ENCODE measurements at places on chromosomes 7 and 10.

DNA sequence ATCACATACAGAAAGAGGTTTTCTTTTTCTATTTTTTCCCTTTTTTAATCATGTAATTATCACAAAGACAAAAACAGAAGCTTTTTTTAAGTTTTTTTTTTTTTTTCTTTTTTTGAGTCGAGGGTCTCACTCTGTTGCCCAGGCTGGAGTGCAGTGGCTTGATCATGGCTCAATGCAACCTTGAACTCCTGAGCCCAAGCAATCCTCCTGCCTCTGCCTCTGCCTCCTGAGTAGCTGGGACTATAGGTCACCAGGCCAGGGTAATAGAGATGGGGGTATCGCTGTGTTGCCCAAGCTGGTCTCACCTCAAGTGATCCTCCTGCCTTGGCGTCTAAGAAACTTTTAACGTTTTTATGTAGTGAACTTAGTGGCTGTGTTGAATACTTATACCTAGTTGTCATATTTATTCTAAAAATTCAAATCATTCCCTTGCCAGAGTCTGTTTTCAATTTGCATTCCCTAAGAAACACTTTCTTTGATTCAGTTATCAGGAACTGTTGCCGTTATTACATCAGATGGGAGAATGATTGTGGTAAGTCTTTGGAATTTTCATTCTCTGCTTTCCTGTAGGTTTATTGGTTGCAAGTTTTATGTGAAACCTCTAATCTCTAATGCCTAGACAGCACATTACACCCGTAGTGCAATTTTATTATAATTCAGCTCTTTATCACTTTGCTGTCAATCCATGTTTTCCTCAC is 1.3 kb downstream of the LSM8 start:
- DNase-seq, result no peak

GRCh38 chr10:69732147-69732825 is 69.4 kb upstream of the COL13A1 start:
- DNase-seq, result no peak

DNA sequence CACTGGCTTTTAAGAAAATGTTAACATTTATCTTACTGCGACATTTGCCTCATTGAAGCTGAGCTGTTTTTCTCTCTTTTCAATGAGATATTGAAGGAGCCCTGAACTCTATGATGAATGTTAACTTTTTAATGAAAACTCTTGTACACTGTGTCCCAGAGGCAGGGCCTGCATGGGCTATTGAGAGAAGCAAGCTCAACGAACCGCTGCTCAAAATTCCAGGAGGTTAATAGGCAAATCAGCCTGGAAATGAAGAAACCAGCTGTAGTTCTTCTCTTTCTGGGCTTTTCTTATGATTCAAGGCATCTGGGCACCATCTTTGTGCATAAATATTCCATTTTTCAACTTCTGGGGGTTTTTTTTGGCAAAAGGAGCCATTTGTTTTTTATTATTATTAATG is 168.4 kb upstream of the NPVF start:
- no peak for DNase-seq

GRCh38 chr7:51142741-51143385 is 173.7 kb downstream of the COBL start:
- DNase-seq, result no peak

- DNase-seq, result no peak
Observed at GRCh38 chr7:46137725-46138124, 216.7 kb upstream of the IGFBP3 start.

GRCh38 chr10:100628061-100628460 is 92.3 kb downstream of the HIF1AN start:
- DNase-seq, result no peak

DNA sequence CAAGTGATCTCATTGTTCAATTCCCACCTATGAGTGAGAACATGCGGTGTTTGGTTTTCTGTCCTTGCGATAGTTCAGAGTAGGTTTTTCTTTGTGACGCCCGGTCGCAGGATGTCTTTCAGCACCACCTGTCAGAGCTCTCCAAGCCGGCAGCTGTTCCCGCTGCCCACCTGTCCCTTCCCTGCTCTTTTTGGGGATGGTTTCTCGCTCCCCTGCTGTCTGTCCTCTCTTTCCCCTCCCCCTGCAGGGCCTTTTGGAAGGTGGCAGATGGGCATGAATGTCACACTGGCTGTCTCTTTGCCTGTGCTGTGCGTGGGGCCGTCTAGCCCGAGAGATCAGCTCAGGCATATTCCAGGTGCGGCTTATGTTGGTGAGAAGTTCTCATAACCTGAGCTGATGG is 137.0 kb downstream of the GRK5 start:
- no peak for DNase-seq

DNA sequence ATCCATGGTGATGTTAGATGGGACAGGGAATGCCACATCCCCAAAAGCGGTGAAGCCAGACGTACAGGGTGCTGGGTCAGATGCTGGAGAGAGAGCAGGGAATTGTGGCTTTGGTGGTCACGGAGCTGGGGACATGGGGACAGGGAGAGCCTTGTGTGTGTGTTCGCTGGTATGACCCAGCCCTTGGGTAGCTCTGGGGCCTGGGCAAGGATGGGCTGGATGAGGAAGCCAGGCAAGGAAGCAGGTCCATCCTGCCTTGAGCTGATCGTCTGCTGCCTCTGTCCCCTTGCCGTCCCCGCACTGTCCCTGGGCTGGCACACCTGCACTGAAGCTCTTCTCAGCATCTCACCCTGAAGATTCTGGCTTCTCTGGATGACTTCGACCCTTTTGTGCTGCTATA is 15.4 kb upstream of the CLDN4 start:
- DNase-seq, result no peak

DNA sequence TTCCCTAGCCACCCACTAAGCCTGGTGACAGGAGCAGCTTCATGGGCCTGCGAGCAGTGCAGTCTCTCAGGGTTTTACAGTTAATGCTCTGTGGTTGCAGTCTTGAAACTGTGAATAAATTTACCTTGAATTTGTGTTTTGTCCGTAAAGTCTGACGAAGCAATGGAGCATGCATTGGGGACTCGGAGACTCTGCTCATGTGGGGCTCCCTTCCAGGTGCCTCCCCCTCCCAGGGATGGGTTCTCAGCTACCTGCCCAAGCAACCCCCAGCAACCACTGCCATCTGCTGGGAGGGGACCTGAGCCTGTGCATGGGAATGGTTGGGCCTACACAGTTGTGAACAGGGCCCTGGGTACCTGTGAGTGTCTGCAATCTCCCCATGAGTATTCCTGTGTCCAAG is 36.3 kb upstream of the IKZF1 start:
- no peak for DNase-seq

DNA sequence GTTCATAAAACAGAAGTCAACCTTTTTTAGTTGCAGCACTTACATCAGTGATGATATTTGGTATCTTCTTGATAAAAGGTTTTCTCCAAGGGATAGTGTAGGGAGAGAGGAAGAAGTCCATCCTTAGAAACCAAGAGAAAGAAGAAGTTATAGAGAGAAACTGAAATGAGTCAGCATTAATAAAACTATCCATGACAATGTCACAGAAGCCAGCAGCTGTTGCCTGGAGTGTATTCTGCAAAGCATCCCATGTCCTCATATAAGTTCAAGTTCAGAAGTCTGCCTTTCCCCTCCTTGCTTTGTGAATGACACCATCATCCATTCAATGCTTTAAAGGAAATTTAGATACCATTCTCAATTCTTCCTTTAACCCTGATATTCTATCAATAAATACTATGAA is 14.4 kb upstream of the COL1A2 start:
- no peak for DNase-seq

DNA sequence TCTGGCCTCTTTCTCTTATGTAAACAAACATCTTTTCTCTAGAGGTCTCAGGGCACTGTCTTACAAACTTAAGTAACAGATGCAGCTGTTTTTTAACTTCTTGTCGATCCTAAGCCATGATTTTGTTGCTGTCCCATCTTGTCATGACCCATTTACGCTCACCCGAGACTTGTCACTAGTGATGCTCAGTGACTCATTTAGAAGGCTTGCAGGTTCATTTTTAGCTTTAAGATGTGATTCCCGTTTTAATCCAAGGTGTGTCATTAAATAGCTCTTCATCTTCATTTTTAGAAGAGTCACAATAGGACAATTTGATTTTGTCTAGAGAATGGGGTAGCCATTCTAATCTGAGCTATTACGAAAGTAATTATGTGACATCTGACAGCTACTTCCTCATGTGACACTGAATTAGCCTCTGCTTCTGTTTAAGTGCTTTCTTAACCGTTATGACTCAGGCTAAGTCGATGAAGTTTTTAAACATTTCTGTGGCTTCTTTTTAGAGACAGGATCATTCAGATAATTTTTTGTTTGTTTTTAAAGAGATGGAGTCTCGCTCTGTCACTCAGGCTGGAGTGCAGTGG is 42.7 kb downstream of the SPDYE5 start:
- DNase-seq, result peak; percentile 14

DNA sequence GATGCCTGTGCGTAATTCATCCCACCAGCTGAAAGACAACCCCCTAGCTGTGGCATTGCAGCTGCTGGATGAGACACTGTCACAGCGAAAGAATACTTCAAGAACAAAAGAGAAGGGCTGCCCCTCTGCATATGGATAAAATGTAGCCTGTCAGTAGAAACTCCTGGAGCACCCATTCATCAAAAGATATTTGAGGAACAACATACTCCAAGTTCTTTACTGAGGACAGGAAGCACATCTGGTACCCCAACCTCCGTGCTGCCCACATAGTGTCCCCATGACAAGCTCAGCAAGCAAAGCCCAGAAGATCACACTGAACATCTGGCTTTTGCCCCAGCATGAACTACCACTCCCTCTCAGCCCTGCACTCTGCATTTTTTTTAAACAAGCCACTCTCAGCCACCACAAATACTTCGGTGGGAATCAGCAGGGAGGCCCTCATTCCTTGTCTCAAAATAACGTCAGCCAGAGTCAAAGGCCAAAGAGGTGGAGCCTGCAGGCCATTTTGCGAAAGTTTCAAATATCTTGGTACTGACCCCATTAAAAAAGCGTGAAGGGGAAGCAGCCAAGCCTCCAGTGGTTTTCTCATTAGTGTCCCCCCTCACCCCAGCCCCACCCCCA is 1.7 kb downstream of the CREB3L2 start:
- peak; percentile 53 for DNase-seq

GRCh38 chr7:50056131-50056530 is 36.9 kb downstream of the ZPBP start:
- peak; percentile 10 for DNase-seq

- no peak for DNase-seq
Observed at GRCh38 chr7:99666013-99666395, 13.8 kb downstream of the CYP3A5 start.

- DNase-seq, result no peak
Observed at GRCh38 chr10:124032971-124033886, 60.2 kb downstream of the CHST15 start.

GRCh38 chr7:41059796-41060195 is 643.1 kb downstream of the INHBA start:
- DNase-seq, result no peak

GRCh38 chr7:103119791-103120291 is 29.1 kb downstream of the NAPEPLD start:
- DNase-seq, result no peak

- no peak for DNase-seq
Observed at GRCh38 chr7:26850193-26850651, 14.2 kb downstream of the SKAP2 start.

- DNase-seq, result peak; percentile 3
Observed at GRCh38 chr10:61786728-61787127, 114.8 kb upstream of the ARID5B start.

- no peak for DNase-seq
Observed at GRCh38 chr7:86949052-86949778, 110.2 kb downstream of the ELAPOR2 start.

GRCh38 chr10:60352105-60352504 is 37.6 kb downstream of the ANK3 start:
- no peak for DNase-seq

DNA sequence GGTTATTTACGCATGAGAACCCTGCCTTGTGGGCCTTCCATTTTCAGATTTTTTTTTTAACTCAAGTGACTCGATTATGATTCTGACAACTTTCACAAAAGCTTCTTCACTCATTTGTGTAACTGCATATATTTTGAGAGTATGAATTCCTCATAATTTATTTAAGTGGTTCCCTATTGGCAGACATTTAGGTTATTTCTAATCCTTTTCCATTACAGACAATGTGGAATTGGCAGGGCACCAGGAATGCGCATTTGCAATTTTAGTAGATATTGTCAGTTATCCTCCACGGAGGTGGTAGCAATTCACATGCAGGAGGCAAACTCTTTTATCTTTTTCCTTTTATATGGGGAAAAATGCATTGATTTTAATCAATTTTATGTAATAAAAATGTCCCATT is 2.5 kb downstream of the TMEM176B start:
- no peak for DNase-seq

DNA sequence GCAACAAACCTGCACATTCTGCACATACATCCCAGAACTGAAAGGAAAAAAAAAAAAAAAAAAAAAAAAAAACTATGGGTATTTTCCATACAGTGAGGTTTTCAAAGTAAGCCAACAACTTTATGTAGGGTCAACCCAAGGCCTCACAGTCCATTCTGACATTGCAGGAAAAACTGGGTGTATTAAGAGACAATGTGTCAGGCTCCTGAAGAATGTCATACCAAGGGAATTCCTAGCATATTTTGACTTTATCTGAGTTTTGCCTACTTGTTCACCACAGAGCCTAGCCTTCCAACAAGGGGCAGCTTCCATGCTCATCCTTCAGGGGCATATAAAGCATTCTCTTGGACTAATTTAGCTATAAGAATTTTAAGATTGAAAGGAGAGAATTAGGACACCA is 368.9 kb downstream of the PLXDC2 start:
- no peak for DNase-seq

DNA sequence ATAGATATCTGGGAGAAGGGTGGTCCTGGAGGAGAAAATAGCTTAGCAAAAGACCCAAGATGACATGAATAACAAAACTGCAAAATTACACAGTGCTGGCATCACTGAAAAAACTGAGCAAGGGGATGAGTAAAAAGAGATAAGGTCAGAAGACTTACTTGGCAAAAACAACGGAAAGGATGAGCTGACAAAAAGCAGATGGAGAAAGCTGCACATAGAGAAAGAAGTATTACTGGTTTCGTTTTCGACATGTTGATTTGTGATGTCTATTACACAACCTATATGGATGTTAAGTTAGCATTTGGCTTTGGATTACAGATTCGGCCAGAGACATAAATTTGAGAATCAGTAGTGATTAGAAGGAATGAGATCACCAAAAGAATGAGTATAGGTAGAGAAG is 132.1 kb downstream of the MACC1 start:
- DNase-seq, result no peak

DNA sequence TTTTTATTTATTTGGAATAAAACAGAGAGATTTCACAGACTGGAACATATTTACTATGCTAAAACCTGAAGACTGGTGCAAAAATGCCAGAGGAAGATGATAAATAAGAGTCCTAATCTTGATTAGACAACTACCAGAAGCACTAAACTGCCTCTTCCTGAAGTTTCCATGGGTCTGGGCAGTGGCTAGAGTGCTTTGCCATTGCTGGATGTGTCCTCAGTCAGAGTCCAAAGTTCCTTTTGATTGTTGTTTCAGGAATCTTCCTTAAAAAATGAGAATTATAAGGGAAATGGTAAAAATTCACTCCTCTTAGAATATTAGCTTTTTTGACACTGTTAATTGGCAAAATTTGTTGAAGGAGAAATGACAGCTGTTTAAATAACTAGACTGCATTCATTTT is 86.3 kb upstream of the AHR start:
- no peak for DNase-seq

All from pons (tissue), 1 donor.